ENCODE measurements at places on chromosomes 7 and 10. TPM values are rescaled to one million over a fixed set of nuclear protein-coding genes. Genes with fewer than 3 reads are reported as not detected.

AZGP1 gene
- 94.1 TPM for total RNA-seq

WNT2 gene
- total RNA-seq = not detected

ITGB8 gene
- total RNA-seq = 2.5 TPM

PRKAR1B gene
- 16.7 TPM for total RNA-seq

- DNase-seq = no peak
Observed at GRCh38 chr7:23959821-23960220, 249.8 kb downstream of the STK31 start.

DNA sequence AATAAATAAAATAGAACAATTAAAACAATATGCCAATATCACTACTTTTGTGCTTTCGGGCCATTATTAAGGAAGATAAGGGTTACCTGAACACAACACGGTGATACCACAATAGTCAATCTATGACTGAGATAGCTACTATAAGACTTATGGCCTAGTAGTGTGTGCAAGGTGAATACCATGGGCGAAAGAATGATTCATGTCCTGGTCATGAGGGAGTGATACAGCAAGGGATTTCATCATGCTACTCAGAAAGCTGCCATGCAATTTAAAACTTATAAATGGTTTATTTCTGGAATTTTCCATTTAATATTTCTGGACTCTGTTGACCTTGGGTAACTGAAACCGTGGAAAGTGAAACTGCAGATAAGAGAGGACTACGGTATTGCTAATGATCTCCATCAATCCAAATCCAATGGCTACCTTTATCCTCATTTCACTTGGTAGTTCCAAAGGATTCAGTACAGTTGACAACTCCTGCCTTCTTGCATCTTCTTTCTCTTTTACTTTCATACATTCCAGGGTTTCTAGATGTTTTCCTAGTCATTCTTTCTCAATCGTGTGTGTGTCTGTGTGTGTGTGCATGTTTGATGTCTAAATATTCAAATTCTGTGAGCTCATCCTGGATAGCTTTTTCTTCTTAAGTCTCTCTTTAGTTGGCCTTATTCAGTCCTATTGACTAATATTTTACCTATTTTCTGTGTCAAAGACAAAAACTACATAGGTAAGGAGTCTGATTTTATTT is 100.5 kb upstream of the MAGI2 start:
- no peak for DNase-seq

GRCh38 chr7:5691606-5692005 is 89.9 kb downstream of the RNF216 start:
- no peak for DNase-seq

GRCh38 chr7:8938044-8938805 is 504.8 kb downstream of the NXPH1 start:
- DNase-seq = no peak

DNA sequence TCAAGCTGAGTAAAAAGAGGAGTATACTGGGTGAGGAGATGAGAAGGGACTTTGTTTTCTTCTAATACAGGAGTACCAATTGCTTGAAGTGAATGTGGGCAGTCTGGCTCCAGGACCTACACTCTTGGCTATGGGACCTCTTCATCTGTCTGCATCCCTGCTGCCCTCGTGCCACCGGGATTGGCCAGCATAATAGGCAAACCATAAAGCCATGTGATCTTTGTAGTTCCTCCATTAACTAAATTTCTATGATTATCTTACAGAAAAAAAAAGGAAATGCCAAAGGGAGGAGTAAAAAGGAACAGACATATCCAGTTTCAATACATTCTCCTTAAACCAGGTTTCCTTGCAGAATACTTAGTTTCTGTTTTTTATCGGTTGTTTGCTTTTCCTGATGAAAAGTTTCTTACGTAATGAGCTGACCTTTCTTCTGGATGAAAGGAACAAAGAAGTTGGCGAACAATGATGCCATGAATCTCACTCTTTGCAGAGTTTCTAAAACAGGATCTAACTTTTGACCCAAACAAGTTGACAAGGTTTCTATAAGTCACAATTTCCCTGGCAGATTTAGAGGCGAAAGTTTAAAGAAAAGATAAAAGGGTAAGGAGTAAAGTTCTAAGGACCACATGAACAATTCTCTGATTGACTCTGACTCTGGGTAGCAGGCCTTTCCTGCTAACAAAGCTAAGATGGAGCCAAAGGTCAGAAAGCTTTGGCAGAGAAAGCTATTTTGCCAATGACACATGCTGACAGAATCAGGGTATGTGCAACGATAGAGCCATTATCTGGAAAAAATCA is 54.1 kb downstream of the LAMB1 start:
- no peak for DNase-seq

- no peak for DNase-seq
Observed at GRCh38 chr7:42071372-42072261, 165.4 kb downstream of the GLI3 start.

All from Right ventricle myocardium inferior (tissue), 1 donor.